Stimulated activated CD4-positive, alpha-beta T cell treated with anti-CD3 and anti-CD28 coated beads, Interleukin-15, amount 100 ng/mL, for 1 hour (primary cell): ENCODE measurements at places on chromosomes 1 and 21.

DNA sequence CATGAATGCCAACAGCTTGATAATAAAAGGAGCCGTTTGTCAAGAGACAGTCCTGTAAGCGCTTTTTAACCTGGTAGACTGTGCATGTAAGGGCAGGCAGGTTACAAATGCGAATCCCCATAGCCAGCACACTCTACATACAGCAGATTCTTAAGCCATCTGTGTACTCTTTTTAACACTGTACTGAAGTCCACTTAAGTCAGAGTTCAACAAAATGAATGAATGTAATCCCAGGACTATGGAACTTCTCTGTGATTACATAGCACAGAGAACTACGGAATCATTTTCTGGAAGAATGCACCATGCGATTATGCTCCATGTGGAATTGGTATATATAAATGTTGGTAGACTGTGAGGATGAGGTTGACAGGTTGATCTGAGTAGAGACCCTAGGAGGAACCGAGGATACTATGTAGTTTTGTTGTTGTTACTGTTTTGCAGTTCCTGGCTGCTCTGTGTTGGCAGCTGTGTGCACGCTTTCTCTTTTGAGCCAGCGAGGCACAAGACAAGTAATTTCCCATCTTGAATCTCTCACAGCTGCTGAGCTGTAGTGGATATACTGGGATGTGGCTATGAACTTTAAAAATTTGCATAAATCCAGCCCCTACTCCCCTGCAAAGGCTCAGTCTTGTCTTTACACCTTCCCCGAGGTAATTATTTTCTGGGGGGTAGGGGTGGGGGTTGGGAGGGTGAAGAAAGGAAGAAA, 21.9 kb downstream of the LRRC8D start:
- no peak for DNase-seq

DNA sequence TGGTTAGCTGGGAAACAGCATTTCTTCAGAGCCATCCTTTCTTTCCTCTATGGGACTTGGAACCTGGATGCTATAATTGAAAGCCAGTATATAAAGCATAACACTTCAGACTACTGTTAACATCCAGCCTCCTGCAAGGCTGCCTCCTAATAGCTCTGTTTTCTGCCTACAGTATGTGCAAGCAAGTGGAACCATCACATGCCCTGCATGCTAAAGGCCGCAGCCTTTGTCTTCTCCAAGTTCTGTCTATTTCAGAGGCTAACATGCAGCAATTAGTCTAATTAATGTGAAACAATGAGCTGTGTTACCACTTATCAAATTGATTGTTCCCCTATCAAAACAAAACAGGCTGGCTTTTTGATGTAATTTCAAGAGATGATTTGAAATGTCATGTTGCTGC, 82.7 kb upstream of the ESRRG start:
- DNase-seq = no peak

- no peak for DNase-seq
Measured at GRCh38 chr1:210288116-210288515, 40.6 kb upstream of the HHAT start.

GRCh38 chr1:41343790-41344699, 17.2 kb upstream of the FOXO6 start:
- DNase-seq = no peak

GRCh38 chr1:218683242-218683641, 338.1 kb downstream of the TGFB2 start:
- DNase-seq = no peak
